GM23338 (cell line): ENCODE measurements at places on chromosomes 5 and 9.

GRCh38 chr9:6405371-6405770 lies 7.6 kb upstream of the UHRF2 start:
- DNase-seq = no peak

DNA sequence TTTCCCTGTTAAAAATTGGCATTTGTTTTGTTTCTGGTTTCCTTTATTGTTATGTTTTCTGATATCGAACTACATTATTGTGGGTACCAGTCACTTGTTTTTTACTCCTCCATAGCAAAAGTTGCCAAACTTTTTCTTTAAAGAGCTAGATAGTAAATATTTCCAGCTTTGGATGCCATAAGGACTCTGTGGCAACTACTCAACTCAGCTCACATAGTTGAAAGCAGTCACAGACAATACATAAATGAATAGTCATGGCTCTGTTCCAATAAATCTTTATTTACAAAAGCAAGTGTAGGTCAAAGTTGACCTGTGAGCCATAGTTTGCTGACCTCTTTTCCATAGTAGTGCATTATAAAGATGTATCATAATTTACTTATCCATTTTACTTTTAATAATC lies 305.0 kb downstream of the RASEF start:
- no peak for DNase-seq

DNA sequence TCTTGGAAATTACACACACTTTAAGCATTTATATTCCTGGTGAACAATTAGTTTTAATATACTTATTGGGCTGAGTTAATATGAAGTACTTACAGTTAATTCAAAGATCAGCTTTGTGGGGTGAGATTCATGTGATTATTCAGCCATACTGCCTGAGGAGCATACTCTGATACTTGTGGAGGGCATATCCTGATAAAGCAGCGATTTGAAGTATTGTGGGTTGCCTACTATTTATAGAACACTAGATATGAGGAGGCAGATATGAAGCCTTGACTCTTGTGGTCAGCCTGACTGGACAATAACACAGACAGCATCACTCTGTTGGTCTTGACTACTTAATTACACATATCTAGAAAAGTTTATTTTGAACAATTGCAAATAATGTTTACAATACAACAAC lies 27.0 kb upstream of the AGGF1 start:
- no peak for DNase-seq

DNA sequence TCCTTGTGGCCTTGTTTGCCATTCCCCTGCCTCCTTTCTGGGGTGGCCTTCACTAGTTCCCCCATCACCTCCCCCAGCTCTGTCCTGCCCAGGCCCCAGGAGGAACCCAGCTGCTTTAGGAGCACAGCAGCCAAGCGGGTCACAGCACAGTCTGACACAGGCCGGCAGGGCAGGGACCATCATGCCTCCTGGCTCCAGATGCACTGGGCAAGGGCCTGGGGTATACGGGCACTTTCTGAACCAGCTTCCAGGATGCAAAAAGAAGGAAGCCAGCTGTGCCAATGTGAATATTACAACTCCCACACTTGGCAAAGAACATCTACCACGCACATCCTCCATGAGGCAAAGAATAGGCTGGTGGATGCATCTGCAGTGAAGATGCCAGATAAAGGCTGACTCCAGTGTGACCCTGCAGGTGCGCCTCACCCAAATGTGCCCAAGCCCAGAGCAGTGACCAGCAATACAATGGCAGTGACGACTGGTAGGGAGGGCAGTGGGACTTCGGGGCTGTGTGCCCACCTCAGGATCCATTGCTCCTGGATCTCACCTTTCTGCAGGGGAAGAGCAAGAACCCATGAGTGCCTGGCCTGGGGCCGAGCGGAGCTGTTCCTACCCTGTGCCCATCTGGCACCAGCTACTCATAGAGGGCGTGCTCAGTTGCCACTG lies 6.3 kb upstream of the IL3 start:
- DNase-seq = no peak

DNA sequence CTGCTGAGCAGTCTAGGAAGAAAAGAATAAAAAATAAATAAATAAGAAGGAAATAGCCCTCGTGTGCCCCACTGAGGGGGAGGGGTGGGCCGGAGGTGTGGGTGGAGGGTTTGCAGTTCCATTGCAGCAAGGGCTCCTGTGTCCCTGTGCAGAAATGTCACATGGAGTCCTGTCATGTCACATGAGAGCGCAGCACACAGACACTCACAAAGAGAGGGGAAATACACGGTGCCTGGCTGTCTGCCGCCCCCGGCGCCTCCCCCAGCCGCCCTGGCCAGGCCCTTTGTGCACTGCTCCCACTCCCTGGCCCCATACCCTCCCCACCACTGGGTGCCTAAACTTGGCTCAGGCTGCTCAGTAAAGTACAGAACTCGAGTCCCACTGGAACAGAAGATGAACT lies 55.6 kb upstream of the SPTLC1 start:
- no peak for DNase-seq

DNA sequence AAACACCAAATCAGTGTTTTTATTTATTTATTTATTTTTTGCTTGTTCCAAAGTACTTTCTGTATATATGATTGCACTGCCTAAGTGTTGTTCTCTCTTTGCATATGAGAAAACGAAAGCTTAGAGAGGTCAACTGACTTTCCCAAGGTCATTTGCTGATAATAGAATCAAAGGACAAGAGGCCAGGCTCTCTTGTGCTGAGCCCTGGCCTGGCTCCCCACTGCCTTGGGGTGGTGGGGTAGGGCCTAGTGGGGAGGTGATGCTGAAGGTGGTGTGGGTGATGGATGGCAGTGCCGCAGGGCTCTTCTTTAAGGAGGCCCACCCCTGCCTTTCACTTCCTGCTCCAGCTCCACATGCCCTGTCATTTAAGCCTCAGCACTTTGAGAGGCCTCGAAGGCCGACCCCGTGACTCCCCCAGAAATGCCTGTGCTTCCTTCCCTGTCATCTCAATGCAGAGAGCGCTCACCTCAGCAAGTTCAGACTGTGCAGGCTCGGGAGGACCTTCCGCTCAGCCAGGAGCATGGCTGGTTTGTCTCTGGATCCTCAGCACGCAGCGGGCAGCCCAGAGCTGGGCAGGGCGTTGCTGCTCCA lies 59.5 kb downstream of the SMIM23 start:
- no peak for DNase-seq

GRCh38 chr5:87661784-87662566 lies 249.2 kb upstream of the CCNH start:
- DNase-seq = no peak

GRCh38 chr5:127326431-127326830 lies 35.8 kb downstream of the MEGF10 start:
- DNase-seq = peak; percentile 49

- no peak for DNase-seq
Observed at GRCh38 chr9:130990306-130990977, 18.5 kb upstream of the LAMC3 start.

GRCh38 chr5:157160001-157160400 lies 6.1 kb downstream of the GARIN3 start:
- no peak for DNase-seq
